ENCODE measurements at places on chromosomes 2 and 18. TPM values are rescaled to one million over a fixed set of nuclear protein-coding genes. Genes with fewer than 3 reads are reported as not detected.

DNA sequence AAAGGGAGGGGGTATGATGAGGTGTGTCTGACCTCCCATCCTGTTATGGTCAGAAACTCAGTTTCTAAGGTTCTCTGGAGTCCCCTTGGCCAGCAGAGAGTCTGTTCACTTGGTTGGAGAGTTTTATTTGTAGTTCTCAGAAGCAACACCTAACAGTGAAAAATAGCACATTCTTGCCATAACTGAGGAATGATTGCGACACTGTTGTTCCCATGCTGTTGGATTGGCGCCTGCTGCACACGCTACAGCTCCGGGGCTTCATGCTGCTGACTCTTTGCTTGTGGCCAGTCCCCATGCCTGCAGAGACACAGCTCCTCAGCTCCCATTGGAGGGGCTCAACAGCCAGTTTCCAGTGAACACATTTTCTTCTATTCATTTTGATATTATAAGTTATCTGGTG lies 42.1 kb downstream of the TPGS2 start:
- DNase-seq: peak; percentile 36

- no peak for DNase-seq
Observed at GRCh38 chr18:42514512-42514911, 559.5 kb downstream of the PIK3C3 start.

GRCh38 chr2:231991664-231992063 lies 30.2 kb downstream of the DIS3L2 start:
- DNase-seq: no peak

DNA sequence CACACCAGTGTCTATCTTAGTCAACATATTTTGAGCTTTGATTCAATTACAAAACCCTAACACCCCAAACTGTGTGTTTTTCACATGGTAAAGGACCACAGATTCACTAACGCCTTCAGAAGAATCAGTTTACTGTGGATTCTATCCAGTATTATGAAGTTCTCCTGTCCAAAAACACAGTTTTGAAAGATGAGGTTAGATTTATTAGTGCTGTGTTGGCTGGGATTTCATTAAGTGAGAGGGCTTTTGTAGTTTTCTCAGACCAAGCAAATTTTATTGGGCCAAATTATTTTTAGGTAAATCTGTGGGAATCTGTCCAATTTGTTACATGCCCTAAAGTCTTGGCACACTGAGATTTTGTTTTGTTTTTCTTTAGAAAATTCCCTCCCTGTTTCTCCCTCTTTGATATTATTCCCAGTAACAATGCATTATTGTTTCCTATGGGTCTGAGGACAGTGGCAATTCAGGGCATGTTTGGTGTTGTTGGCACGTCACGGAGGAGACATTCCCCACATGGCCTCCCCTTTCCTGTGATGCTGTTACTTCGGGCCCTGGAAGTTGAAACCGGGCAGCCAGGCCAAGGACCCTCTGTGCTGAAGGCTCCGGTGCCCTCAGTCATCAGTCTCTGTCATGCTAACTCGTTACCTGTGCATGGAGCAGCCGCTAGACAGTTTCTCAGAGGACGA lies 87.5 kb upstream of the ALKAL2 start:
- no peak for DNase-seq

DNA sequence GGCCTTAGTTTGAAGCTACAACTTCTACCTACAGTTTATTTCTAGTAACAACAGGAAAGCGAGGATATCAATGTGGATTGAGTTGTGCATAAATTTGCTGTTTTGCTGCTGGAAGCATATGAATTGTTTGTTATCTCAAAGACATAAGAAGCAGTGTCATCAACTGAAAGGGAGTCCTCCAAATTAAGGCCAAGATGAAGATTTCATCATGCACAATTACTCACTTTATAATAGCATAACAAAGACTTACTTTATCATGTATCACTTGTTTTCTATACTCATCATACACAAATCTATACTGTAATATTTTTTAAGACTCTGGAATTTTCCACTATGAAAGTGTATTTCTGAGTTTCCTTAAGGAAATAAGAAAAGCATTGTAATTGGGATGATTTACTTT lies 136.1 kb upstream of the FANCL start:
- no peak for DNase-seq

DNA sequence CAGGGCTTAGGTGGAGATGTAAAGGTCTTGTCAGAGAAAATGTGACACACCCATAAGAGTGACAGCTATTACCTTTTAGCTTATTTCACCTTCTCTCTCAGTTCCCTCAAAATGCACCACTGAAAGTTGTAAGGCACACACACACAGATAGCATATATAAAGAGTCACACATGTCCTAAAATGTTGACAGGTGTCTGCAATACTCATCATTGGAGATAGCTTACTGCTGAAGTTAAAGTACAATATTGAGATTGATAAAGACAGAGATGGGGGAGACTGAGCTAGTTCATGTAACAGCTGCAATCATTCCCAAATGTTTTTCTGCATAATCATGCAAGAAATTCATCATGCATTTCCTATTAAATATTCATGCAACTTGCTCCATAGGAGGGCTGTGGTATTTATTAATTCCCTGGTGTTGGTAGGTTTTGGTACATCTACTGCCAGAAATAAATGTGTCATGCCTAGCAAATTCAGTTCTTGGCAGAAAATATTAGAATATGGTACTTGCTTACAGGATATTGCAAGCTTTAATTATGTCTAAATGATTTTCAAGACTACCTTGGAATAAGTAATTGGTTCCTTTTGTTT lies 118.8 kb upstream of the RBMS1 start:
- no peak for DNase-seq

Gene FEV
- total RNA-seq: not detected

Gene ABCG8
- 0.96 TPM for total RNA-seq
